ENCODE measurements at places on chromosomes 11 and 22.

- DNase-seq, result no peak
Observed at GRCh38 chr11:115480611-115481010, 23.6 kb downstream of the CADM1 start.

GRCh38 chr11:121071846-121072450 lies 29.1 kb upstream of the TECTA start:
- no peak for DNase-seq

DNA sequence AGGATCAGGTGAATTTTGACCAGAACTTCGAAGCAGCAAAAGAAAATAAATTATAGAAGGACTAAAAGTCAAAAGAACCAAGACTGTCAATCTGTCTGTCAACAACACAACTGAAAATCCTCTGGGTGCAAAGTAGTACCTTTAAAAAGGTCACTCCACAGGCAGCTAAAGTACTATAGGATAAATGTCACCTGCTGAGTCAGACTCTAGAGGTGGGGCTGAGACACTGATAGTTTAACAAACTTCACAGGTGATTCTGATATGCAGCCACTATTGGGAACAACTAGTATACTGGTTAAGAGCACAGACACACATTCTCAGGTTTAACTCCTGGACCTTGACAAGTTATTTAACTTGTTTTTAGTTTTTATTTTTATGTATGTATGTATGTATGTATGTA lies 107.3 kb downstream of the FCHSD2 start:
- no peak for DNase-seq

- DNase-seq, result no peak
Observed at GRCh38 chr11:116302756-116303155, 470.0 kb downstream of the BUD13 start.

DNA sequence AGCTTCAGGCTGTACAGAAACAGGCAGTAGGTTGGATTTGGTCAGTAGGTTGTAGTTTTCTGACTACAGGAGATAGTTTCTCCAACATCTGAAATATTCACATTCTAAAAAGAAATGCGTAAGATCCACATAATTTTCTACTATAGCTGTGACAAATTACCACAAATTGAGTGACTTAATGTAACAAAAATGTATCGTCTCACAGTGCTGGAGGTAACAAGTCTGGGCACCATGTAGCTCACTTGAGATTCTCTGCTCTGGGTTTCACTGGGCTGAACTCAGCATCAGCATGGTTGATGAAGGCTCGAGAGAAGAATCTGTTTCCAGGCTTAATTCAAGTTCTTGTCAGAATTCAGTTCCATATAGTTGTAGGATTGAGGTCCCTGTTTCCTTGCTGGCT lies 350.9 kb upstream of the CCDC179 start:
- no peak for DNase-seq

DNA sequence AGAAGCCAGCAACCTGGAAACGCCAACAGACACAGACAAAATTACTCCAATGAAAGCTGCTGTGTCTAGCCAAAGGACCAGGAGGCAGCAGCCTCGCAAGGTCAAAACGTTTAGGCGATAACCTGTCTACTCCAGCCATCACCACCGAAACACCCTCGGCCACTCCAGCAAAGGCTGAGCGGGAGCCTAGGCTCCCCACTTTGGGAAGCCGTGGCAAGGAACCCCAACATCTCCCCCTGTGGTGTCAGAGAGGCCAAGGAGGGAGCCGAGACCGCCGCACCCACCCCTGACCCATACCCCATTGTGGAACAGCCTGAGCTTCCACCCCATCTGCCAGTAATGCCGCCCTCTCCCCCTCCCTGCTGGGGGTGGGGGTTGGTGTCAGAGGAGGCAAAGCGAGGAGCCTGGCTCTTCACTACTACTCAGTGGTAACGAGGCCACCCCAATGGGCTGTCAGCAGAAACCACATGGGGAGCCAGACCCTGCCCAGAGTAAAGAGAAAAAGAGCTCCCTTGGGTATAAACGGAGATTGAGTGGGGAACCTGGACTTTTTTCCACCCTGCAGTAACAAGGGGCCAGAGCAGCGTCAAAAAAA lies 33.9 kb upstream of the SEPTIN5 start:
- no peak for DNase-seq

DNA sequence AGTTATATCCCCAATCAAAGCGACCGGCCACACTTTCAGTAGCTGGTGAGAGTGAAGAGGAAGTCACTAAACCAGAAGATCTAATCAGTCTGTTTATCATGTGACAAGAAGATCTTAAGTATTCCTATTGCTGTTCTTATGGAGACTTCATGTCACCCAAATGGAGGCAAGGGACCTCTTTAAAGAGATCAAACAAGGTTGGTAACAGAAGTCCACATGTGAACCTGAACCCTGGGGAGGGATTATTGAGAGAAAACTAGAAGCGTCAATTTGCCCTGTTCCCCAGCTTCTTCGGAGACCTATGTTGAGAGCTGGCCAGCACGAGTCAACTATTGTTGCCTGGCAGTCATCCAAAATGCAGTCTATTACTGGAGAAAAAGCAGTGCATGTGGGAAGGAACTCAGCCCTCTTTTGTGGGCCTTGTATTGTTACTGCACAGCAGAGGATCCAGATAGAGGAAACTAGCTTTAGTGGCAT lies 76.9 kb upstream of the CTSC start:
- DNase-seq, result no peak

GRCh38 chr11:96329419-96329818 lies 13.6 kb downstream of the MAML2 start:
- no peak for DNase-seq

DNA sequence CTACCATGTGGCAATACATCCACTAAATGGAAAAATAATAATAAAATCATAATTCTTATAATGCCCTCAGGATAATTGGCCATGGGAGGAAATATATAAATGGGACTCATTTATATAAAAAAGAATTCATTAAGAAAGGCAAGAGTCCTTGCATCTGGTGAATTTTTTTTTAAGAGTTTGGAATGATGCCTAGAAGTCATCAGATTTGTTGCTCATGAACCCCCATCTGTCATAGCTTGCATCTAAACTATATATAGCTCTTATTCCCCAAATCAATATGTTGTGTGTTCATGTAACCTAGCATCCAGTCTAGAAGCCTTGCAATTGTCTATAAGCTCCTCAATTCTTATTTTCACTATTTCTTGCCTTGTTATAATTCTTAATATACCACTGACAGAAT lies 75.9 kb downstream of the CADM1 start:
- no peak for DNase-seq
